ENCODE measurements at places on chromosomes 3 and 15.

GRCh38 chr3:149366941-149367840, 10.3 kb downstream of the TM4SF1 start:
- no peaks in the 10 kb centered on the region for H3K27me3 ChIP-seq
- H3K4me3 ChIP-seq, result no peak overlapping the region
- peak overlapping the region; percentile 75 for H3K27ac ChIP-seq
- no peaks in the 10 kb centered on the region for H3K36me3 ChIP-seq
- DNase-seq, result no peak

- no peaks in the 10 kb centered on the region for H3K27me3 ChIP-seq
- no peak for DNase-seq
- no peaks in the 10 kb centered on the region for H3K36me3 ChIP-seq
- H3K27ac ChIP-seq, result no peak overlapping the region
Measured at GRCh38 chr3:150215616-150216015, 192.5 kb upstream of the TSC22D2 start.

DNA sequence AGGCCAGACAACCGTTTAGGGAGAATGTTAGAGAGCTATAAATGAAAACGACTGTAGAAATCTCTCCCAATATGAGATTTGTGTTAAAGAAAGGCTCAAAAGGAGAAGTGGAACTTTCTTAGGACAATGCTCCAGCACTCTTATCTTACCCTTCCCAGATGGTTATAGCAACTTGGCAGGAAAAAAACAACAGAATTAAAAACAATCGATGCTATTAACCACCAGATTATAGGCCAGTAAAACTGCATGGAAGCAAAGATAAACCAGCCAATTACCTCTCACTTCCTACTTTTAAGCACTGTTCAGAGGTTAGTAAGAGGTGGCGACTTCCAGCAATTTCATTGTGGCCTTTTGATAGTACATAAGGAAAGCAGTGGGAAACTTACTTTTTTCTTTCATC, 72.9 kb downstream of the TMCC1 start:
- H3K27me3 ChIP-seq, result no peaks in the 10 kb centered on the region
- H3K36me3 ChIP-seq, result peaks cover 16% of the 10 kb centered on the region
- H3K4me1 ChIP-seq, result no peaks in the 10 kb centered on the region
- no peak for DNase-seq

- no peak overlapping the region for H3K4me3 ChIP-seq
- H3K36me3 ChIP-seq, result no peaks in the 10 kb centered on the region
- H3K27ac ChIP-seq, result no peak overlapping the region
Measured at GRCh38 chr3:100606894-100607512, 2.4 kb upstream of the ADGRG7 start.

DNA sequence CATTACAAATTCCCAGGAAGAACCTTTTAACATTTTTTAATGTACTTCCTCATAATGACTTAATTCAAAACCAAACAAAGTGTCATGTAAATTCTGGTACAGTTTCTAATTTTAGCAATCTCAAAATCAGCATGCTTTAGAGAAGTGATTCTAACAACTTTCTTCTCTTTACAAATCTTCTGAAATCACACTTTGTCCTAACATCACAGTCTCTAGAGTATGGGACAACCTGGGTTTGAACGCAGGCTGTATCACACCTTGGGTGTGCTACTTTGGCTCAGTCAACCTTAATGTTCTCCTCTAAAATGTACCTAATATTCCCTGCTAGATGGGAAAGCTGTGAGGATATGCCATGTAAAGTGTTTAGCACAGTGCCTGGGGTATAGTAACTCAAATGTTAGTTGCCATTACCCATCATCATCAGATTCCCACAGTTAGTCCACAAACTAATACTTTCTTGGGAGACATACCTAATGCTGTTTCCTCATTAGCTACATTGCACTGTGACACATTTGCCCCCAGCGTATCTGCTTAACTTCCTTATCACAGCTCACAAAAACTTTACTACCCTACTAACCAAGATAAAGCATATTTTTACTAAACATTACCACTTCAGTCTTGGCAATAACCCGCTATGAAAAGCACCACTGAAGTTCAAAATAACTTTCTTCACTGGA, 3.1 kb downstream of the TSPAN3 start:
- H3K4me1 ChIP-seq, result peaks cover 21% of the 10 kb centered on the region
- H3K36me3 ChIP-seq, result no peaks in the 10 kb centered on the region
- H3K27me3 ChIP-seq, result no peaks in the 10 kb centered on the region
- no peak for DNase-seq

Measured in esophagus squamous epithelium (tissue), 5 donors.